ENCODE measurements at places on chromosomes 13 and 19.

- DNase-seq: no peak
These were observed 115.4 kb downstream of the UGGT2 start for GRCh38 chr13:95937714-95938320.

DNA sequence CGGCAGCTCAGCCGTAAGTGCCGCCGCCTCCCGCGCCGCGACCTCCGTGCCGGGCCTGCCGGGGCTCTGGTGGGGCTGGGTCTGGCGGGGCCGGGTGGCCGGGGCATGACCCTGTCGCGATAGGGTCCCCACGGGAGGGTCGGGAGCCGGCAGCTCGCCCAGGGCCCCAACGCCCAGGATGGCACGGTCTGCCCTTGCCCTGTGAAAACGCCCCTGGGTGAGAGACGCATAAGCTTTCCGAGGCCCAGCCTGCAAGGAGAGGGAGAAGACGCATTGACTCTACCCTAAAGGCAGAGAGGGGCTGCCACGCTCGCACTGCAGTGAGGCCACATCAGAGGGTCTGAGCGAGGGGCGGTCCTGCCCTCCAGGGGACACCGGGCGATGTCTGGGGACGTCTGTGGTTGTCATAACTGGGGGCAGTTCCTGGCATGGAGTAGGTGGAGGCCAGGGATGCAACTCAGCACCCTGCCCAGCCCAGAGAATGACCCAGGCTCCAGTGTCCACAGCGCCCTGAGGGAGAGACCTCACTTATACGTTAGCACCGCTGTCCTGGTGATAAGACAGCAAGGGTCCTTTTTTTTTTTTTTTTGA lies 539 bp downstream of the ZNF554 start:
- no peak for DNase-seq

DNA sequence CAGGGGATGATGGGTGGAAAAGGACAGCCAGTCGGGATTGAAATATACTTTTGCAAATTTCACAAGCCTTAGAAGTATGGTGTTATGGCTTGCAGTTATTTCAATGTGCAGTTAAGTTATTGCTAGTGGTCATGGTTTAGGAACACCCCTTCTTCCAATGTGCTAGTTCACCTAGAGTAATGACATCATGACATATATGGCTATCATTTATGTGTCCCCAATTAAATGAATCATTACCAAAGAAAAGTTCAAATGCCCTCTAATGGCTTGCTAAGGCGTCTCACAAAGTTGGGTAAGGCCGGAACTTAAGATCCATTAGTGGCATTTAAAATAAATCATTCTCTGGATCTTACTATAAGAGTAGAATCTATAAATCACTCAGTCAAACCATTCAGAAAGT lies 271.6 kb downstream of the SPRY2 start:
- no peak for DNase-seq

- no peak for DNase-seq
These were observed 3.7 kb downstream of the GATAD2A start for GRCh38 chr19:19409205-19409604.

- no peak for DNase-seq
These were observed 66.9 kb upstream of the POSTN start for GRCh38 chr13:37665420-37665819.

DNA sequence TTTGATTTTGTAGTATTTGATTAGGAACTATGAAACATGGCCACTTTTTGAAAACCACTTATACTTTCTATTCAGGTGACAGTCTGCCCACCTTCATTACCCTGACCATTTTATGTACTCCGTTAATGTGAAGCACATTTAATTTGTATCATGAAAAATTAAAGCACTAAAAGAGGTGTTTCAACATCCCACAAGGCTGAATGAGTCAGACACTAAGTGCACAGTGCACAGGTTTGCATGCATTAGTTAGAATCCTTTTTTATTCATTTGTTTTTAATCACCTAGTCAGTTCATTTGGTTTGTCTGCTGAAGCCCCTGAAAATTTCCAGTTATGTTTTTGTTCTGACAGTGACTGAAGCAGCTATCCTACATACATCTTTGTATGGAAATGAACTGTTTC lies 271.0 kb downstream of the SLITRK5 start:
- no peak for DNase-seq

- DNase-seq: no peak
These were observed 239.7 kb downstream of the FGF9 start for GRCh38 chr13:21910546-21910945.

Data from activated gamma-delta T cell treated with Interleukin-2 at 50 U/mL for 16 hours (primary cell).